Cortex of kidney (tissue), 1 donor: ENCODE measurements at places on chromosomes 13 and 19.

DNA sequence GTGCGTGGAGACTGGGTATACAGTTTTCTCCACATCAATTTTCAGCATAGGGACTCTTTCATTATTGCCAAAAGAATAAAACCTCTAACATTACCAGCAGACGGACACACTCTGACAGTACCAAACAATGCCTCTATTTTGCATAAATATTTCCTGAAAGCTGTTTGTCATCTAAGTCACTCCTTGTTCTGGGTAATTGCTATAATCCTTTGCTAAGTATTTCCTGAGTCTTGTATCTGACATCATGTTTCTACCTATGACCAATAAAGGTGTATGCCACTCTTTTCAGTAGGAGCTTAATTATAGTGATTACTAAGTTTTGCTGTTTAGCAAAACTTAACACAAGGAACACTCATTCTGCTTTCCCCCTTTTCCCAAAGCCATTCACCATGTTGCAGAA is 886.5 kb downstream of the SLITRK6 start:
- DNase-seq = no peak

GRCh38 chr13:49840675-49841074 is 48.2 kb upstream of the KPNA3 start:
- no peak for DNase-seq

DNA sequence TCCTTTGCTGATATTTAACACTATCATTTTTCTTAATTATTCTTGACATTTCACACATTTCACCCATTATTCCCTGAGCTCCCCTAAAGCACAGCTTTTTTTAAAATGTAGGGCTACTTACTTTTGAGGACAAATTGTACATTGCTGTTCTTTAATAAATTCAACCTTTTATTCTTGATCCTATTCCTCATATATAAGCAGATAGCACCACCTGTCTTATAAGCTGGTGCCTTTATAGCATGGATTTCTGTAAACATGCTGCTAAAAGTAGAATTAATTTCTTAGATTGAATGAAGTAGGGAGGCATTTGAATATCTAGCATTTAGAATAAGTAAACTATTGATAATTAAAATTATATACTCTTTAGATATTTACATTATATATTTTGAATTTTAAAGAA is 603.4 kb upstream of the PCDH9 start:
- DNase-seq = no peak

- DNase-seq = no peak
Measured at GRCh38 chr19:7115721-7116120, 46.2 kb downstream of the ZNF557 start.

DNA sequence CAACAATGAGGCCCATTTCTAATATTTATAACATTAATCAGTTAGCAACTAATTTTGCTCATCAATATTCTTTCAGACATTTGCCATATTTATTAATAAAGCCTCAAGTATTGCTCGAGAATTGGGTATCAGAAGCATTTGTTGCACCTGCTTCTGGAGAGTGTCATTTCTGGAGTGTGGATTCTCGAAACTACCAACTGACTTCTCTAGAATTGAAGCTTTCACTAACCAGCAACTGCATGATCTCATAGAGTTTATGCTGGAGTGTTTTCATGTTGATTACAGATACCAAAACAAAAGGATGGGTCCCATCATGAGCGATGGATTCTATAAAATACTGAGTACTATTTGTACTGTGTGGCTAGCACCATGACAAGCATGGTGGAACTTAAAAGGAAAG is 121.0 kb upstream of the SLC7A1 start:
- DNase-seq = no peak

GRCh38 chr19:48206397-48207093 is 36.1 kb downstream of the ZSWIM9 start:
- DNase-seq = no peak

- no peak for DNase-seq
Measured at GRCh38 chr19:46728208-46728607, 11.3 kb upstream of the PRKD2 start.

DNA sequence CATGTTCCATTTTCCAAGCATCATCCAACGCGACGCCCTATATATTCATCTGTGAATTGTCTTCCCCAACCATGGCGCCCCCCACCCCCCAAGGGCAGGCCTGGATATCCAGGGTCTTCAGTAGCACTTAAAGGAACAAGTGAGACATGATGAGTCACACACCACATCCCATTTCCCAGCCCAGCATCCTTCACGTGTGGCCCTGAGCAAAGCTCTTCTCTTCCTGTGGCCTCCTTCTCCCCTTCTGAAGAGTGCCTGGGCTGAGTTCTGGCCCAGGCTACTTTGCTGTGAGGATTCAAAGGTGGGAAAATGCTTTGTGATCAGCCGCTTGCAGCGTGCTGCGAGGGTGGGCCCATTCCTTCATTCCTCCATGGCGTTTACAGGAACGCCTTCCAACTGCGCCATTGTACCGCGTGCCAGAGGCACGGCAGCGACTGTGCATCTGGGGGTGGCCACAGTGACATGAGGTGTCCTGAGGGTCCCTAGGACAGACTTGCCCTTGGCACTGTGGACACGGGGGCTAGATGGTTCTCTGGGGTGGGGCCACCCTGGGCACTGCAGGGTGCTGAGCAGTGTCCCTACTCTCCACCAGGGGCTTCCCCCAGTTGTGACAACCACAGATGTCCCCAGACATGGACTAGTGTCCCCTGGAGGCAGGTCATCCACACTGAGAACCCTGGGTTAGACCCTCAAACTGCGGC is 11.7 kb downstream of the PLIN4 start:
- no peak for DNase-seq

DNA sequence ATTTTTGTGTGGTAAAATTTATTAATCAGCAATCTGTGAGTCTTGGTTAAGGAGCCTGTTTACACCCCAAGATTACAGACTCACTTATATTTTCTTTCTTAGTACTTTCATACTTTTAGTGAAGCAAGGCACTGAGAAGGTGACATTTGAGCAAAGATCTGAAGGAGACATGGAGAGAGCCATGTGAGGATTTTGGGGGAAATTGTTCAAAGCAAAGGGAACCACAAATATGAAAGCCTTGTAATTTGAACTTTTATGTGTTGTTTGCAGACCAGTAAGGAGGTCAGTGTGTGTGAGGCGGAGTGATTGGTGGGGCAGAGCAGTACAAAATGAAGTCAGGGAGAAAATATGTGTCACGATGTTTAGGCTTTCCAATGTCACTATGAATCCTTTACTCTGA is 140.7 kb upstream of the KLF12 start:
- no peak for DNase-seq

DNA sequence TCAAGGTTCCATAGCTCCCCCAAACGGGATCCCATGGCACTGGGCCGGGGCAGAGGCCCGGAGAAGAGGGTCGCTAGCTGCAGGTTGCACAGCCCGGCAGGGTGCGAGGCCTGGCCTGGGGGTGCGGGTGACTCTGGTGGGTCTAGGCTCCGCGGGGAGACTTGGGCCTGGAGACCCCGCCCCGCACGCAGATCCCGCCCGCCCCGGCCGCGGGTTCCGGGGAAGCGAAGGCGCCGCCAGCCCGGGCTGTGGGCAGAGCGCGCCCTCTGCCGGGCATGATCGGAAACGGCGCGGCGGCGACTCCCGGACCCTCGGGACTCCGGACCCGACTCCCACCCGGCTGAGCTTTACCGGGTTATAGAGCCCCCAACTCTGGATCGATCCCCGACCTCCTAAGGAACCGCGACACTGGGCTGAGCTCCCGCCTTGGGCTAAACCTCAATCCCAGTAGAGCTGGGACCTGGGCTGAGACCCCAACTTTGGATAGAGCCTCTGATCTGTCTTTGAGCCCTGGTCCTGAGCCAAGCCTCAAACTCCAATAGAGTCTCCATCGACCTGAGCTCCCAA is 3.1 kb upstream of the TNFAIP8L1 start:
- DNase-seq = no peak

DNA sequence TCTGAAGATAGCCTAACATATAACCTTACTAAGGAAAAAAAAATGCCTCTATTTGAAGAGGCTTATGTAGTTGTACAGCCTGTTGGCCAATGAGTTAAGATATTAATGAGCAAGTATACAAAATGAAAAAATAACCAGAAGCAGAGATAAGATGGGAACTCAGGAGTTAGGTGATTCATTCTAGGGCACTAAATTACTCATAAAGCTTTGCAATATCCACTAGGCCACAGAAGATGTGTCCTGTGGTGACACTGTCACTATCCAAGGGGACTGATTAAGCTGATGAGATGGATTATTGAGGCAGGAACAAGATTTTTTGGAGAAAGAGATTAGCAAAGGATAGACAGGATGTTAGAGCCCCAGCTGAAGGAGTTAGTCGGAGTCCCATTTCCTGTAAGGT is 99.6 kb downstream of the LIG4 start:
- DNase-seq = no peak

DNA sequence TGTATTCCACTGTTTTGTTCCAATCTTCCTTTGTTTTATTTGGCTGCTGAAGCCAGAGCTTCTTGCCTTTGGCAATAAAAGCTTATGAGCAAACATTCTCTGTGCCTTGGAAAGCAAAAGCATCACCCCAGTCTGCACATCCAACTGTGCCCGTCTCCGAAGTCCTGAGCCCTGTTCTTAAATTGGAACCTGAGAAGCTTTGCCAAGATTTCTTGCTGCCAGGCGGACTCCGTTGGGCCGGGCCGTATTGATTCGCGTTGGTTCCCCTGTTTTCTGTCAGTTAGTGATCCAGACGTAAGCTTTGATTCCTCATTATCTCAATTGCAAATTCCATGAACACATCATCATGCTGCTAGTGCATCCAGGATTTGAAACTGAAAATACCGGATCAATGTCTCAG is 793.0 kb downstream of the OLFM4 start:
- DNase-seq = no peak

DNA sequence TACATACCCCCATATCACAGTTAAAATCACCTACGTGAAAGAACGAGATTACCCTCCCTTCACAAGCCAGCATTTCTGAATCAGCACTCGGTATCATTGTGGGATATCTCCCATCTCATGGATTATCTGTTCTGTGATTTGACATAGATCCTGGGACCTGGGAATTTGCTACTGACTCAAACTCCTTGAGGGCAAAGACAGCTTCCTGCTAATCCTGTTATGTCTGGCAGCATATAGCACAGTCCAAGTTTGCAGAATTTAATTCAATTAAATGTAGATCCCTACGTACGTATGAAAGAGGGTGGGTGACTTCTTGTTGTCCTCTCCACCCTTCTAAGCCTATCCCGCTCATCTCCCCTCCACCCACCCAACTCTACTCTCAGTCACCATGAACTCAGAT is 476.5 kb downstream of the KLF5 start:
- no peak for DNase-seq

GRCh38 chr13:25429466-25429865 is 57.7 kb downstream of the ATP8A2 start:
- DNase-seq = no peak

GRCh38 chr19:49771674-49772139 is 4.9 kb downstream of the AP2A1 start:
- DNase-seq = no peak

GRCh38 chr13:65155861-65156260 is 2074.3 kb downstream of the PCDH9 start:
- no peak for DNase-seq

- DNase-seq = no peak
Measured at GRCh38 chr13:89746554-89746953, 1600.9 kb upstream of the MIR17HG start.

DNA sequence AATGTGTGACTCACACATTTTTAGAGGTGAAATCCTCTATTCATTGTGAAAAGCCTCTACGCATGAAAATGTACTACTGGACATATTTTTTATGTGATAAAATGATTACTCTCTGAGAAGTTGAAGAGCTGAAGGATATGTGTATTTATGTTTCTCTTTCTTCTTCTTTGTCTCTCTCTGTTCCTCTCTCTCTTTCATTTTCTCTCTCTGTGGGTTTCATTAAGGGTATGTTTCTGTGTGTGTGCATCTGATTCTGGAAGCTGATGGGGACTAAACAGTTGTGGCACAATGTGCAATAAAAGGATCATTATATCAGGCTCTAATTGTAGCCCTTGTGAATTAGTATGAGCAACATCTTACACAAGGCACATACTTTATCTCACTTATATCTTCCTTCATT is 867.7 kb downstream of the PCDH9 start:
- no peak for DNase-seq

GRCh38 chr19:40713939-40714338 is 2.7 kb downstream of the COQ8B start:
- no peak for DNase-seq

DNA sequence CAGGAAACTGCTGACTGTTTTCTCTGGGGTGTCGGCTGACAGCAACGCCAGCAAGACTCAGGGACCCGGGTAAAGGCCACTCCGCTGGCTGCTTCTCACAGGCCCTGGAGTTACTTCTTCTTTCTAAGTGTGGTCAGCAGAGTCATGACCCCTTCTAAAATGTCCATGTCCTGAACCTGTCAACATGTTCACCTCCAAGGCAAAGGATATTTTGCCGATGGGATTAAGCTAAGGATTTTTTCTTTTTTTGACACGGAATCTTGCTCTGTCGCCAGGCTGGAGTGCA is 7.9 kb downstream of the PEX11G start:
- DNase-seq = no peak

GRCh38 chr19:5396096-5396939 is 55.7 kb upstream of the PTPRS start:
- DNase-seq = no peak

- no peak for DNase-seq
Measured at GRCh38 chr13:74835579-74835978, 646.4 kb downstream of the TBC1D4 start.

DNA sequence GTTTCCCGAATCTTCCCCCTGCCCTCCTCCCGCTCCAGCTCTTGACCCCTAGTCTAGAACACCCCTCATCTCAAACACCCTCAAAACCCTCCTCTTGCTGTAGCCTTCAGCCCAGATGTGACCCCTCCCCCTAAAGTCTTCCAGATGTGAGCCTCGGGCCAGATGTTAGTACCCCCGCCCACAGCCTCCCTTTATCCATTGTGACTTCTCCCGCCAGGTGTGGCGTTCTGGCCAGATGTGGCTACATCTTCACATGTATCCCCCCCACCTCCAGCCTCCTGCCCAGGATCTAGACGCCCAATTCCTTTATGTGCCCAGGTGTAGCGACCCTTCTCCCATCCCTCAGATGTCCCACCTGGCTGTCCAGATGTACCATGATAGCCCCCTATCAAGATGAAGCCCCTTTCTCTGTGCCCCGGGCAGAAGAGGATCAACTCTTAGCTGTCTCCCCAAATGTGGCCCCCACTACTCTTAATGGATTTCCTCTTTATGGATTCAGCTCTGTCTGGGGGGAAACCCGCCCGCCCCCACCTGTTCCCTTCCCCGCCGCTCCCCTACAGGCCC is 517 bp upstream of the LTBP4 start:
- DNase-seq = no peak

- no peak for DNase-seq
Measured at GRCh38 chr13:29958476-29958875, 108.1 kb upstream of the UBL3 start.

DNA sequence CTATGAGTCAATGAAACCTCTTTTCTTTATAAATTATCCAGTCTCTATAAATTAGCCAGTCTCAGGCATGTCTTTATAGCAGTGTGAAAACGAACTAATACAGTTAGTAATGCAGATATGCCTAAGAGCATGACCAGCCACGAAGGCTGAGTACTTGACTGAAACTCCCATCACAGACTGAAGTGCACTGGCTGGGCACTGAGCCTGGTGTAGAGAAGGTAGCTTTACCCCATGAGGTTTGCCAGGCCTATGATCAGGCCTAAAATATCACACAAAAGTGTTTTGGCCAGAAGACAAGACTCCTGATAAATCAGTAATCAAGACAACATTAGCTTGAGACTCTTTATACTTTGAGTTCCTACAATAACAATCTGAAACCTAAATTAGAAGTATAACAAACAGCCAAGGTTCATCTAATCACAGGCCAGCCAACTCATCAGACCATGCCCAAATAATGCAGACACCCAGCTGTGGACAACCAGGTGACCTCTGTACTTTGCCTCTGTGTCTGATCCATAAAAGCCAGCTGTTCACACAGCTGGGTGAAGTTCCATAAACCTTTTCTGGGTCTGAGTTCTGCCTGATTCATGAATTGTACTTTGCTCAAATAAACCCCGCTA is 771.8 kb upstream of the SLITRK1 start:
- DNase-seq = no peak
